ENCODE measurements at places on chromosomes 4 and X.

DNA sequence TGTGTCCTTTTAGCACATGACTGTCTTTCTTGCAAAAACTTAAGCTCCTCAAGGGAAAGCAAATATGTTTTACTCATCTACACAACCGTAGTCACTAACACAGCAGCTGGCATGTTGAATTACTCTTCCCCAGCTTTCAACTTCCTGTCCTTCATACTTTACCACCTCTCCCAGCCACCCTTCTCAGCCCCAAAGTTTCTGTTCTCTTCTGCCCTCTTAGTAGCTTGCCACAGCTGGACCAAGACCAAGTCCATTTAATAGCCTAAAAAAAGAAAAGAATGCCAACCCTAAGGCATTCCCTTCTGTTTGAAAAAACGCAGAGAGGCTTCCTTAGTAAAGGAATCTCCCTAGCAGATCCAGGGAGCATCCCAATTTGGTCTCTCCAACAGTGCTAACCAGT, 36.8 kb downstream of the SRPX2 start:
- no peak for ATAC-seq

DNA sequence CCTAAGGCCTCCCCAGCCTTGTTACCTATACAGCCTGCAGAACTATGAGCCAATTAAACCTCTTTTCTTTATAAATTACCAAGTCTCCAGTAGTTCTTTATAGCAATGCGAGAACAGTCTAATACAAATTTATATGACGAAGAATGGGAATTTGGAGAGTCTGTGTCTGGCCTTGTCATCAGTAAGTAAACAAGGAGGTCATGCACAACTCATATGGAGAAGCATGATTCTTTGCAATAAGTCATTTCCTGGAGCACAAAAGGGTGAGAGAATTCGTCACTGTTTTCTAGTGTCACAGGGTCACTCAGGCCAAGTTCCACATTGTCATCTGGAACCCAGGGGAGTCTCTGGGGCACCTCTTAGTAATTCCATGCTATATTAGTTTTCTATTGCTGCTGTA, 49.0 kb upstream of the HS6ST2 start:
- no peak for ATAC-seq

DNA sequence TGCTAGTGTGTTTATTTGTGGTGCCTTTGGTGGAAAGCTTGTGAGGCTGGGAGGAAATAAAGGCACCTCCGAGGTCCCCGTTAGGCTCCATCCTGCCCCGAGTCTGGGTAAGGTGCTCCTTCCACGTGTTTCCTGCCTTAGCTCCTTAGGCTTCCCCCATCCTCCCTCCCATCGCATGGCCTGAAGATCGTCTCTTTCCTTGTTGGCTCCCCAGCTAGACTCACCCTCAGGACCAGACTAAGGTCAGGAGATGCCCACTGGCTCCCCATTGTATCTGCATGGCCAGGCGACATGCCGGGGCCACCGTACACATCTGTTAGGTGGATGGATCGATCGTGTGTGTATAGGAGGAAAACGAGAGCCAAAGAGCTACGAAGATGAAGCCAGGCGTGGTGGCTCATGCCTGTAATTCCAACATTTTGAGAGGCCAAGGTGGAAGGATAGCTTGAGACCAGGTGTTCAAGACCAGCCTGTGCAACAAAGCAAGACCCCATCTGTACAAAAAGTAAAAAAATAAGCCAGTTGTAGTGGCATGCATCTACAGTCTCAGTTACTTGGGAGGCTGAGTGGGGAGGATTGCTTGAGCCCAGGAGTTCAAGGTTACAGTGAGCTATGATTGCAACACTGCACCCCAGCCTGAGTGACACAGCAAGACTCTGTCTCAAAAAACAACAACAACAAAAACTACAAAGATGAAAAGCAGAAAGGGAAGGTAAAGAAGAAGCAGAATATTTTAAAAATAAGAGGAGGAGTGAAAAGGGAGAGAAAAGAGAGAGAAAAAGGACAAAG, 53.7 kb downstream of the SEPSECS start:
- no peak for ATAC-seq

DNA sequence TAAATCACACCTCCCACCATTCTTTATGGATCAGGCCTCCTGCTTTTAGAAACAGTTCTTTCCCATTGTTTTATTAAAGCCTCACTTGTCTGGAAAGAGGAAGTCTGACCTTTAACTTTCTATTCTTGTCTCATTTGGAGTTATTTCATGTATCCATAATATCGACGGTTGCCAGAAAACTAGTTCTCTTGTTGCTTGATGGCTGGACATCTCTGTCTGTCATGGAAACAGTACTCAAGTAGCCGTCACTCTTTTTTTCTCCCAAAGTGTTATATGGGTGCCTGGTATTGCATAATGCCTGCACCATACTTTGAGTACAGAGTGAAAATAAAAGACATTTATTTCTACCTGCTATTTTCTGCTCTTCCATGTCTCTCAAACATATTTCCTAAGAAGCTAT, 61.4 kb downstream of the PHEX start:
- ATAC-seq: no peak

DNA sequence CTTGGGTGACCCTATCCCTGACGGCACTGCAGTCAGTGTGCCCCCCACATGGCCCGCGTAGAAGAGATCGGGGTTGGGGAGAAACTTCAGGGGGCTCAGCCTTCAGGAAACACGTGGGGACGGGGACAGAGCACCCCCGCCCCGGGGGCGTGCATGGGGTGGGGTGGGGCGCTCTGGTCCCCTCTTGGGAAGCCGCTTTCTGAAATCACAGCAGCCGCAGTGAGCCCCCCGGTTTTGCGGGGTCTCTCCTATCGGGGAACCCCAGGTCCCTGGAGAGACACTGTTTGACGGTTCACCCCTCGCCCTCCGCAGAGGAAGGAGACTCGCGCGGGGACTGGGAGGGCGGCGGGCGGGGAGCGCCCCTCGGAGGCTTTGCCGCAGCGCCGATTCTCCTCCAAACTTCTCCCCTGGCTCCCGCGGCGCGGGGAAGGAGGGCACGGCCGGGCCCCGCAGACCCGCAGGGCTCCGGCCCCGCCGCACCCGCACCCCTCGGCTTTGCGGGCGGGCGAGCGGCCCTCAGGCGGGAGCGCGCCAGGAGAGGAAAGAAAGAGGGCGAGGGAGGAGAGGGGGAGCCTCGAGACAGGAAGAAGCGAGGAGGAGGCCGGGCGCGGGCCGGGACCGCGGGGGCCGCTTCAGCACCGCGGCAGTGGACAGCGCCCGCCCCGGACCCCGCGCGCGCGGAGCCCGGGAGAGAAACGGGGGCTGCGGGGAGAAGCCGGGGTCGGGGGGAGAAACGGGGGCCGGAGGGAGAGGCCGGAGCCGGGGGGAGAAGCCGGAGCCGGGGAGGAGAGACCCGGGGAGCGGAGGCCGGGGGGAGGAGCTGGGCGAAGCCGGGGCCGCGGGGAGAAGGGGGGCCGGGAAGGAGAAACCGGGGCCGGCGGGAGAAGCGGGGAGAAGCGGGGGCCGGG, 612 bp downstream of the CPLX1 start:
- peak; percentile 23 for ATAC-seq

All from SK-N-SH treated with all-trans-retinoic acid at 6 μM for 48 hours (cell line).